ENCODE measurements at places on chromosomes 1 and 21.
A peak's percentile ranks its signal among the peaks of the same experiment; 100 is the strongest.

DNA sequence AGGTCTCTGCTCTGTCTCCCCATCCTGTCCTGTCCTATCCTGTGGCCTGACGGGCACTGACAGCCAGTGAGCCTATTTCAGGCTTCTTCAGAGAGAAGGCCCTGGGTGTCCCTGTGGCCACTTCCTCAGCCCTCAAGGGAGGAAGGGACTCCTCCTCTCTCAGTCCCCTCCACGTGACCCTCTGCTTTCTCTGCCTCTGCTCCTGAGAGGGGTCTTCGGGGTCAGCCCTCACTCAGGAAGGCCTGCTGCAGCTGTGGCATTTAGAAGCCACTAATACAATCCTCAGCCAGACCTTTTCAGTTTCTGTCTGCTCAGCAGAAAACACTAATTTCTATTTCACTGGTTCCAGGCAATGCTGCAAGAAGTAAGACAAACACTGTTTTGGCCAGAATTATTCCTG, 43.6 kb upstream of the ETV3 start:
- peak; percentile 29 for DNase-seq

GRCh38 chr1:206805357-206805756, 33.1 kb upstream of the IL10 start:
- no peak for DNase-seq

- peak; percentile 87 for DNase-seq
Observed at GRCh38 chr1:182143154-182143657, 81.7 kb upstream of the ZNF648 start.

DNA sequence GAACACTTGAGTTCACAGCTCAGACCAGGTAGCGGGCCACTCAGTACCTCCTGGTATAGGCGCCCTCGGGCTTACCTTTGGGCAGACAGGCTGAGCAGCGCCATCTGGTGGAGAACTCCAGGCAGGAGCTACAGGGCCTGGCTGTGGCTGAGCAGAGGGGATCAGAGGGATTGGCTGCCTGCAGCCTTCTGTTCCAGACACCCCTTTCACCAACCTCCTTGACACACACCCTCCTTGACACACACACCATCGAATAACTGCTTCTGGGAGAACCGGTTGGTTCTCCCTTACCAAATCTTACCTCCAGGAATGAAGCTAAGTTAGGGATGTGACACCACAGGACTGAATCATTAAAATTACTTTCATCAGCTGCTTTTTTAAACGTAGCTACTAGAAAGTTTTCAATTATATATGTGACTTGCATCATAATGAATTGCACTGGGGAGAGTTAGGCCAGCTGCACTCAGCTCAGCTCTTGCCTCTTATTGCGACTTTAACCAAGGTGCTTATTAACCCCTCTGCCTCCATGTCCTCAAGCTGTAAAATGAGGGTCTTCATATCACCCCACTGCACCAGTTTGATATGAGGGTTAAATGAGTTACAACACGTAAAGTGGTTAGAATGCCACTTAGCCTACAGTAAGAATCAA, 6.6 kb downstream of the LIN28A start:
- peak; percentile 91 for DNase-seq

GRCh38 chr1:168229893-168230292, 4.1 kb downstream of the SFT2D2 start:
- DNase-seq = no peak

- no peak for DNase-seq
Observed at GRCh38 chr1:196049407-196049806, 558.8 kb downstream of the KCNT2 start.

Data from osteoblast (primary cell).